T-helper 1 cell treated with Interleukin-12 subunit alpha and Interleukin-12 subunit beta and Interleukin-4 antibody, amounts not matched to agents 30 ng/mL and 1 ng/mL, for 36 hours (primary cell): ENCODE measurements at places on chromosomes 2 and 18. TPM values are rescaled to one million over a fixed set of nuclear protein-coding genes. Genes with fewer than 3 reads are reported as not detected.

The LIPG gene
- total RNA-seq, result not detected in 2 replicates

The GNAL gene
- total RNA-seq, result 2.6 and 3.6 TPM in 2 replicates

The CRACDL gene
- total RNA-seq, result 0.98 and 1.2 TPM in 2 replicates

The GALNT14 gene
- total RNA-seq, result 0.17 and 0.27 TPM in 2 replicates

The SESTD1 gene
- 12.7 and 13.4 TPM in 2 replicates for total RNA-seq

The SP5 gene
- total RNA-seq, result 0.12 and 0.17 TPM in 2 replicates

The LRP2 gene
- 0.07 TPM in 1 of 2 replicates, not detected in the other for total RNA-seq

The ANKRD30B gene
- not detected in 2 replicates for total RNA-seq

The ALPI gene
- total RNA-seq, result not detected in 2 replicates

The CBLN2 gene
- not detected in 2 replicates for total RNA-seq

The SOCS6 gene
- 3.0 and 3.1 TPM in 2 replicates for total RNA-seq

The NEU2 gene
- not detected in 2 replicates for total RNA-seq

The SLC11A1 gene
- total RNA-seq, result 0.32 and 0.34 TPM in 2 replicates

The CTAGE1 gene
- total RNA-seq, result not detected in 2 replicates

The TGFA gene
- 0.05 TPM in 1 of 2 replicates, not detected in the other for total RNA-seq

The SLC19A3 gene
- not detected in 2 replicates for total RNA-seq

The AGXT gene
- not detected in 2 replicates for total RNA-seq

The EN1 gene
- not detected in 2 replicates for total RNA-seq

The HTR2B gene
- total RNA-seq, result not detected in 2 replicates

The CD8A gene
- 2.4 and 2.6 TPM in 2 replicates for total RNA-seq

The CHRND gene
- total RNA-seq, result not detected in 2 replicates

The TMEM198 gene
- 1.0 and 1.3 TPM in 2 replicates for total RNA-seq

The INHBB gene
- total RNA-seq, result not detected in 2 replicates

The IL18R1 gene
- total RNA-seq, result 83.8 and 83.9 TPM in 2 replicates

The IL1B gene
- total RNA-seq, result not detected in 2 replicates

The SLC1A4 gene
- total RNA-seq, result 35.7 and 38.1 TPM in 2 replicates

The DYNAP gene
- not detected in 2 replicates for total RNA-seq

The HRH4 gene
- total RNA-seq, result 0.17 and 0.20 TPM in 2 replicates

The BOK gene
- 0.07 TPM in 2 replicates for total RNA-seq

The PASK gene
- total RNA-seq, result 99.6 and 109 TPM in 2 replicates

The KIF1A gene
- 0.17 and 0.42 TPM in 2 replicates for total RNA-seq

The MLPH gene
- total RNA-seq, result not detected in 2 replicates

The MYO5B gene
- total RNA-seq, result 0.27 and 0.85 TPM in 2 replicates

The AQP12B gene
- not detected in 2 replicates for total RNA-seq

The ZSWIM2 gene
- not detected in 2 replicates for total RNA-seq

The TEKT4 gene
- total RNA-seq, result 0.39 and 0.64 TPM in 2 replicates

The DCDC2C gene
- not detected in 2 replicates for total RNA-seq

The TRIM43 gene
- total RNA-seq, result not detected in 2 replicates

The GAREM1 gene
- 0.02 and 0.15 TPM in 2 replicates for total RNA-seq

The GPAT2 gene
- 9.8 and 10.2 TPM in 2 replicates for total RNA-seq

The SP140 gene
- total RNA-seq, result 108 and 111 TPM in 2 replicates

The HAAO gene
- total RNA-seq, result 0.80 and 0.93 TPM in 2 replicates

The KRTCAP3 gene
- 4.8 and 5.5 TPM in 2 replicates for total RNA-seq

The HK2 gene
- total RNA-seq, result 33.5 and 38.0 TPM in 2 replicates

The C2orf80 gene
- not detected in 2 replicates for total RNA-seq

The OR6B2 gene
- not detected in 2 replicates for total RNA-seq
